ENCODE measurements at places on chromosomes 7 and 10.

GRCh38 chr7:6553448-6554044, 2.3 kb upstream of the GRID2IP start:
- no peak for DNase-seq

GRCh38 chr7:29918850-29919249, 70.8 kb downstream of the SCRN1 start:
- DNase-seq = no peak

DNA sequence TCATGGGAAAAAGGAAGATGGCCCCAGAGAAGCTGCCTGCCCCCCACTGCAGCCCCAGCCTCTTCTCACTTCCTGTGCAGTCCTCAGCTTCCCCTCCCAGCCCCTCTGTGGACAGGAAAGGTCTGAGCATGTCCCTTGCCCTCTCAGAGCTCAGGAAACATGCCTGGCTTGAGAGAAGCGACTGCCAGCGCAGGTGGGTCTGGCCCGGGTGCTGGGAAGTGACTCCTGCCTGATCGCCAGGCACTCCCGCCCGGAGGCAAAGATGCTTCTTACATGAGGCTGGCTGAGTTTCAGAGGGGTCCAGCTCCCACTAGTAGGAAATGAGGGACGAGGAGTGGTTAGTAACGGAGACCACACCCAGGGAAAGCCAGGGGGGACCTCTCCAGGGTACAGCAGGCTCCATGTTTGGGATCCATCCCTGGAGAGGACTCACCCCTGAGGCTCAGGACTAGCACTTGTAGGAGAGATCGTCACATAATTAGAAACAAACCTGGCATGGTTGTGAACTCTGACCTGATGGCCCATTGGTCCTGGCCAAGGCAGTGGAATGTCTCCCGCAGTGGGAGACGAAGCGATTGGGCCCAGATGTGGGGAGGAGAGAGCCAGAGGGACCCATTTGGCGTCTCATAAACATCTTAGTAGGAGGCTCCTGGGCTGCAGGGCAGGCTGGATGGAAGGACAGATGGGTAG, 12.3 kb downstream of the ELN start:
- no peak for DNase-seq

DNA sequence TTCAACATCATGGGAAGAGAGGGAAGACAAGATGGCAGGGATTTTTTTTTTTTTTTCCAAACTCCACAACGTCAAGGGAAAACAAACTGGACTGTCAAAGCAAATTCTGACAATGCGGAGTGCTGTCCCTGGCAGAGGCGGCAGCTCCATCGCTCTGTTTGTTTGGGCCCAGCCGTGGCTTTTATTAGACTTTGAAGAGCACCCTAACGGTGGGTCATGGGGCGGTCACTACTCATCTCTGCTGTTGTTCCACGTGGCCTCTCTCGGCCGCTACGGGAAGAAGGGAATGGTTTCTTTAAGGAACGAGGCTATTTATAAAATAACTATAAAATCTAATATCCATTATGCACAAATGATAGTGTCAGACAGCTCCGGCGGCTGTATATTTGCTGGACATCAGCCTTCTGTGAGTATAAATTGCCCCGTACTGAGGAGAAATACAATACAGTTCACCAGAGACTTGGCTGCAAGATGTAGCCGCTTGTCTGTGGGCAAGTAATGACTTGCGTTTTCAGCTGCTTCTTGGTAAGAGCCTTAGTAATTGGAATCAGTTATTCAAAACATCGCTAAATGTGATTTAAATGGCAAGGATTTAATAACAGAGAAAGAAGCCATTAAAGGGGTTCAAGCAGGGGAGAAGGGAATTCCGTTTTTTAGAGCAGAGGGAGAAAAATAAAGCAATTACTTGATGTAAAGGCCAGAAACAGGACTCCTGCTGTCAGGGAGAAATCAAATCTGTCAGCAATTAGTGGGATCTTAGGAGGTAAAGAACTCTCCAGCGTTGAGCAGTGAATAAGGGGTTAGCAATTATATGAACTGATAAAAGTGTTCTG, 61.7 kb upstream of the RAB11FIP2 start:
- peak; percentile 84 for DNase-seq
